Stomach (tissue), 19 donors: ENCODE measurements at places on chromosomes 5 and 9. TPM values are rescaled to one million over a fixed set of nuclear protein-coding genes. Genes with fewer than 3 reads are reported as not detected.

The FOXD4L3 gene
- total RNA-seq: not detected

- peak overlapping the region; percentile 62 for H3K4me3 ChIP-seq
- H3K4me1 ChIP-seq: peaks cover 44% of the 10 kb centered on the region
- peaks cover 12% of the 10 kb centered on the region for H3K36me3 ChIP-seq
- peak overlapping the region; percentile 84 for H3K27ac ChIP-seq
- no peaks in the 10 kb centered on the region for H3K27me3 ChIP-seq
These were observed 1.0 kb upstream of the SAP30L start for GRCh38 chr5:154444556-154445421.

- no peak for DNase-seq
- no peaks in the 10 kb centered on the region for H3K27me3 ChIP-seq
- H3K27ac ChIP-seq: no peak overlapping the region
- no peak overlapping the region for H3K4me3 ChIP-seq
- no peaks in the 10 kb centered on the region for H3K36me3 ChIP-seq
These were observed 13.0 kb upstream of the CCDC69 start for GRCh38 chr5:151236888-151237287.

DNA sequence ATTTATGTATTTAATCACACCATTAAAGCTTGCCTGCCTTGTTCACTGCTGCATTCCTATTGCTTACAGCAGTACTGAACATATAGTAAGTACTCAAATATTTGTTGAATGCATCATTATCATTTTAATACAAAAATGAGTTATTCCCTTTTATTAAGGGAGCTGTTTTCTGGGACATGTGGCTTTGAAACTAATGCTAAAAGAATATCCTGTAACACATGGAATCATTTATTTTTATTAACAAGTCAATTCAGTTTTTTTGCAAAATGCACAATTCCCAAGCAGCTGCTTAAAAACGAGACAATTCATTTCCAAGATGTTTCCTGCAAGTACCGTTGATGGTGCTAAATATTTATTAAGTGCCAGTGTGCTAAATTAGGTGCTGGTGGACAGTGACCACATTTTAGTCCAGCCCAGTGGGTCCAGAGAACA lies 148.3 kb upstream of the NR3C1 start:
- no peak overlapping the region for H3K4me3 ChIP-seq
- peaks cover 4% of the 10 kb centered on the region for H3K4me1 ChIP-seq
- no peaks in the 10 kb centered on the region for H3K27me3 ChIP-seq
- no peaks in the 10 kb centered on the region for H3K36me3 ChIP-seq
- DNase-seq: no peak
- H3K27ac ChIP-seq: no peak overlapping the region

The ROR2 gene
- 6.1 TPM for total RNA-seq

The PTPA gene
- 48.8 TPM for total RNA-seq

The SLC36A3 gene
- not detected for total RNA-seq

GRCh38 chr9:95103871-95104580 lies 213.5 kb downstream of the FANCC start:
- H3K4me3 ChIP-seq: no peak overlapping the region
- H3K27me3 ChIP-seq: no peaks in the 10 kb centered on the region
- peaks cover 8% of the 10 kb centered on the region for H3K36me3 ChIP-seq
- peaks cover 37% of the 10 kb centered on the region for H3K4me1 ChIP-seq
- no peak for DNase-seq

GRCh38 chr9:76067696-76068095 lies 177.2 kb downstream of the PCSK5 start:
- no peak overlapping the region for H3K4me3 ChIP-seq
- H3K27ac ChIP-seq: no peak overlapping the region
- H3K27me3 ChIP-seq: no peaks in the 10 kb centered on the region
- H3K4me1 ChIP-seq: no peaks in the 10 kb centered on the region
- DNase-seq: no peak

DNA sequence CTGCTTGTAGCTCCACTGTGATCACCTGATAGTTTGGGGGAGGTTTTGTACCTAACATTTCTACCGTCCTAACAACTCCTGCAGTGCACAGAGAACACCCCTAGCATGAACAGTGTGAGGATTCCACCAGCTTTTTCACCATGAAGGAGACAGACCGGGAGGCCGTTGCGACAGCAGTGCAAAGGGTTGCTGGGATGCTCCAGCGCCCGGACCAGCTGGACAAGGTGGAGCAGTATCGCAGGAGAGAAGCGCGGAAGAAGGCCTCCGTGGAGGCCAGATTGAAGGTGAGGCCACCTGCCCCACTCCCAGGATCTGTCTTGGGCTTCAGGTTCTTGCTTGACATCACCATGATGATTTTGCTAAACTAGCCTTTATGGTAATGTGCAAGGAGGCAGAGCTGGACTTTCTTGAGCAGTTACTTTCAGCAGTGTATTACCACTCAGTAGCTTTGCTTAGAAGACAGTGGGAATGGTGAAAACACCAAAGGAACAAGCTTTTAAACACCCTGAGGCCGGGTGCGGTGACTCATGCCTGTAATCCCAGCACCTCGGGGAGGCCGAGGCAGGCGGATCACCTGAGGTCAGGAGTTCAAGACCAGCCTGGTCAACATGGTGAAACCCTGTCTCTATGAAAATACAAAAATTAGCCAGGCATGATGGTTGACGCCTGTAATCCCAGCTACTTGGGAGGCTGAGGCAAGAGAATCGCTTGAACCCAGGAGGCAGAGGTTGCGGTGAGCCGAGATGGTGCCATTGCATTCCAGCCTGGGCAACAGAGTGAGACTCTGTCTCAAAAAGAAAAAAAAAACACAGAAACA lies 3.3 kb downstream of the EXOC3 start:
- peaks cover 59% of the 10 kb centered on the region for H3K36me3 ChIP-seq
- H3K4me3 ChIP-seq: no peak overlapping the region
- no peak overlapping the region for H3K27ac ChIP-seq
- DNase-seq: no peak

DNA sequence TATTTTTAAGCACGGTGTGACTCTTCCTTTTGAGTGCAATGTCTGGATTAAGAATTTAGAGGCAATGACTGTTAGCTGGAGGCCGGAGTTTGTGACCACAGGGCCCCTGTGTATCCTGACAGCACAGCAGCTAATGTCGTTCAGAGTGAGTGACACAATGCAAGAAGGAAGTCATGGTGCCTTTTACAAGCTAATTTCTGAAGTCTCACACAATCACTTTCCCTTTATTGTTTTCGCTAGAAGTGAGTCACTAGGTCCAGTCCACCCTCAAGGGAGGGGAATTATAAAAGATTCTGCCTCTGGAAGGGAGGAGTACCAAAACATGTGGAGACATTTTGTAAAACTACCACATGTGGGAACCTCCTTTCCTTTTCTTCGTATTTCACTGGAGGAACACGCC lies 185.5 kb upstream of the FGF10 start:
- no peaks in the 10 kb centered on the region for H3K4me1 ChIP-seq
- no peak overlapping the region for H3K27ac ChIP-seq
- DNase-seq: no peak
